HAP-1 (cell line): ENCODE measurements at places on chromosomes 1 and 21.

GRCh38 chr1:232987046-232987773, 36.8 kb downstream of the NTPCR start:
- DNase-seq, result no peak

- no peak for DNase-seq
Observed at GRCh38 chr1:52834798-52835197, 7.8 kb upstream of the ZYG11A start.

DNA sequence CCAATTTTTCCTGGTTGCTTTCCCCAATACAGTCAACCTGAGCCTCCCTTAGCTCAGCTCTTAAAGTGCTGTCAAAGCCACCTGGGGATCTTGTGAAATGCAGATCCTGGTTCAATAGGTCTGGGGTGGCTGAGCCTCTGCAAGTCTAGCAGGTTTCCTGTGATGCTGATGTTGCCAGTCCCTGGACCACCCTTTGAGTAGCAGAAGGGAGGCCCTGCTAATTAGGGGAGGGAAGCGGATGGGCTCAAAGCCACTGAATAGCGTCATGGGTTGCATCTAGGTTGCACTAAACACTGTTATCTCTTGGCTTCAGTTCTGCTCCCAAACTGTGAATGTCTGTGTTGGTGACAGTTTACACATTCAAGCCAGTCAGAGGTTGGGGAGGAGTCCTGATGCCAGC, 127.2 kb downstream of the KAZN start:
- DNase-seq, result no peak

DNA sequence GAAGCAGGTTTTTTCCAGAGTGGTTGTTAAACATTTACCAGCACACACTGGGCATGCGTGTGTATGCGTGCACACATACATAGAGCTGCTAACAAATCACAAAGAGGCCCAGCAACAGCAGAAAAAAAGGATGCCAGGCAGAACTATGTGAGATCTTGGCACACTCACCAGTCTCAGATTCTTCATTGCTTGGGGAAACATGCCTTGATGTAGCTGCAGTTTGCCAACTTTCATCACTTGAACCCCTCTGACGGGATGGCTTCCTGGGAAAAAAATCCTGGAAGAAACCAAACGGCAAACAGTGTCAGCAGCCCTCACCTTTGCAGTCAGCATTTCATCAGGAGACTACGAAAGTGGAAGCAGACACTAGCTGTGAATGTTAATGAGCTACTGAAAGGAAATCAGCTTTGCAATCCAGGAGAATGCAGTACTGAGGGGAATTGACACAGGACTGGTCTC, 609.1 kb downstream of the KIF26B start:
- no peak for DNase-seq

DNA sequence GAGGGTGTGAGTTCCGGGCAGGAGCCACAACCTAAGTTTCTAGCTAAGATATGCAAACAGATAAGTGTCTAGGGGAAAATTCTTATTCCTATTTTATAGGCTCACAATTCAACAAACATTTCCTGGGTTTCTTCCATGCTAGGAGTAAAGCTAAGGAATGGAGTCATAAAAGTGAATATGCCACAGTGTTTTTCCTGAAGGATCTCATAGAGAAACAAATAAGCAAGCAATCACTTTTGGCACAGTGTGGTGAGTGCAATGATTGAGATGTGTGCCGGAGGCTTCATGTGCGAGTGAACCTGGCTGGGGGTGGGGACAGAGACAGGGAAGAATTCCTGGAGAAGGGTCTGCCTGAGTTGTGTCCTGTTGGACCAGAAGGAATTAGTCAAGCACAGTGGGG, 147.4 kb downstream of the TENT5C start:
- DNase-seq, result no peak

DNA sequence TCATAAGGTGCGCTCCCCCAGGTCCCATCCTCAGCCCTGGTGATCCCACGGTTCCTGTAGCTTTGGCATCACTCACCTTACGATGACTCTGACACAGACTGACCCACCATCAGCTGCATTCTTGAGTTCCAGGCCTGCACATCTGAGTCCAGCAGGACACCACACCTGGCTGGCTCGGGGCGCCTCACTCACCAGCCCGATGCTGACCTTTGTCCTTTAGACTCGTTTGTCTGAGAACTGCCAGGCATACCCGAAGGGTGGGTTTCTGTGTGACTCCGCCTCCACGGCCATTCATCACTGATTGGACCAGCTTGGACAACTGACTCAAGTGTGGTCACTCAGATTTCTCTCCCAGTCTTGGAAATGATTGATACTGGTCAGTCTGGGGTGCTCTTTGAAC, 129.4 kb upstream of the CSF3R start:
- no peak for DNase-seq

- DNase-seq, result no peak
Observed at GRCh38 chr1:110915804-110916203, 42.9 kb downstream of the CD53 start.

DNA sequence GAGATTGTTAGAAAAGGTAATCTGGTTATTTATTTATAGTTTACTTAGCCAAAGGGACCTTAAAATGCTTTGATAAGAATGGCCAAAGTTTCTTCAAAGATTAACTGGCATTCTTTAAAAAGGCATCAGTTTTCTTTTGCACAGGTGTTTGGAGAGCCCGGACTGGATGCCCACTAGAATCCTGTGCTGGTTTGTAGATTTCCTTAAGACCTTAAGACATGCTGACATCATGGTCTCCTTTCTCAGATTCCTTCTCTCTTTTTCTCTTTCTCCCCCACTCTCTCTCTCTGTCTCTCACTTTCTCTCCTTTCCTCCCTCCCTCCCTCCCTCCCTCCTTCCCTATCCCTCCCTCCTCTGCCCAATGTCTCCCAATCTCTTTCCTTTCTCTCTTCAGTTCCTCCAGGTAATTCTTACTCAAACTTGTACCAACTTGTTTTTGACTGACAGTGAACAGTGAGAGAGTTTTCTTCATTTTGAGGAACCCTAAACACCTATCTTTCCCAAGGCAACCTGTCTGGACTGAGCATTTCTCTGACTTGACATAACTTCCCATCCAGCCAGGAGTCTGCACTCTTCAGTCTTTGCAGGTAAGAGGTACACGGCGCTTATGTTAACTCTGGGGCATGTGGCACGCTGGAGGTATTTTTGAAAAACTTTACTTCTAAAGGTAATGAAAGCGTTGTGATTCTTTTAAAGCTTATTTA, at the start of gene KCNJ15:
KCNJ15 (plus strand) TSS at position 393 of the 704 bp plus-strand sequence. CDS start 42,271 bp downstream, outside the sequence.
- DNase-seq, result no peak

DNA sequence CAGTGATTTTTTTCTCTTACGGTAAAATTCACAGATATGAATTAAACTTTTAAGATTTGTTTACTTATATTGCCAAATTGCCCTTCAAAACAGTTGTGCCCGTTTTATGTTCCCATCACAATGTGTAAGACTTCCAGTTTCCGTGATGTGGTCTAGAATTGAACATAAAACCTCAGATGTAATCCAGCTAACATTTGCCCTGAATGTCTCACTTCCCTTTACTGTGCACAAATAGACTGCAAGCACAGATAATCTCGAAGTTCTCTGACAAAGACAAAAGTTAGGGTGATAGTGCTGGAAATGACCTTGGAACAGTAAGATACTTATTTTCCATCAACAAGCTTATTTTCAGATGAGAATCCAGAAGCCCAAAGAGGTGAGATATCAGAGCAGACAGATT, 177.5 kb downstream of the ZZZ3 start:
- no peak for DNase-seq
